ENCODE measurements at places on chromosomes 6 and 20.
A peak's percentile ranks its signal among the peaks of the same experiment; 100 is the strongest.

- DNase-seq, result no peak
Measured at GRCh38 chr20:39822667-39823066, 860.5 kb downstream of the DHX35 start.

DNA sequence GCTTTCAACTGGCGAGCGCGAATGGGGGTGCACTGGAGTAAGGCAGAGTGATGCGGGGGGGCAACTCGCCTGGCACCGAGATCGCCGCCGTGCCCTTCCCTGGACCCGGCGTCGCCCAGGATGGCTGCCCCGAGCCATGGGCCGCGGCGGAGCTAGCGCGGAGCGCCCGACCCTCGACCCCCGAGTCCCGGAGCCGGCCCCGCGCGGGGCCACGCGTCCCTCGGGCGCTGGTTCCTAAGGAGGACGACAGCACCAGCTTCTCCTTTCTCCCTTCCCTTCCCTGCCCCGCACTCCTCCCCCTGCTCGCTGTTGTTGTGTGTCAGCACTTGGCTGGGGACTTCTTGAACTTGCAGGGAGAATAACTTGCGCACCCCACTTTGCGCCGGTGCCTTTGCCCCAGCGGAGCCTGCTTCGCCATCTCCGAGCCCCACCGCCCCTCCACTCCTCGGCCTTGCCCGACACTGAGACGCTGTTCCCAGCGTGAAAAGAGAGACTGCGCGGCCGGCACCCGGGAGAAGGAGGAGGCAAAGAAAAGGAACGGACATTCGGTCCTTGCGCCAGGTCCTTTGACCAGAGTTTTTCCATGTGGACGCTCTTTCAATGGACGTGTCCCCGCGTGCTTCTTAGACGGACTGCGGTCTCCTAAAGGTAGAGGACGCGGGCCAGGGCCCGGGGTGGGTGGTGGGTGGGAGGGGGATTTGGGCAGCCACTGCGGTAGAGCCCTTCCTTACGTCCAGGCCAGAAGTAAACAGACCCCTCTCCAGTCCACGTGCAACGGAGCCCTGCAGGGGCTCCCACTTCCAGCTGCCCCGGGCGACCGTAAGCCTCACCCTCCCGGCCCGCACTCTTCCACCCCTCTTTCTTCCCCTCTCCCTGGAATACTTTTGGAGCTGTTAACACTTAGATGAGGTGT lies 998 bp downstream of the BMP2 start:
- no peak for DNase-seq

GRCh38 chr20:62339647-62340062 lies 27.5 kb downstream of the LAMA5 start:
- no peak for DNase-seq

GRCh38 chr20:47125758-47126591 lies 230.5 kb downstream of the ZMYND8 start:
- no peak for DNase-seq

- peak; percentile 55 for DNase-seq
Measured at GRCh38 chr6:1554476-1555310, 55.0 kb upstream of the FOXC1 start.

GRCh38 chr6:18070486-18070885 lies 52.0 kb downstream of the NHLRC1 start:
- no peak for DNase-seq

DNA sequence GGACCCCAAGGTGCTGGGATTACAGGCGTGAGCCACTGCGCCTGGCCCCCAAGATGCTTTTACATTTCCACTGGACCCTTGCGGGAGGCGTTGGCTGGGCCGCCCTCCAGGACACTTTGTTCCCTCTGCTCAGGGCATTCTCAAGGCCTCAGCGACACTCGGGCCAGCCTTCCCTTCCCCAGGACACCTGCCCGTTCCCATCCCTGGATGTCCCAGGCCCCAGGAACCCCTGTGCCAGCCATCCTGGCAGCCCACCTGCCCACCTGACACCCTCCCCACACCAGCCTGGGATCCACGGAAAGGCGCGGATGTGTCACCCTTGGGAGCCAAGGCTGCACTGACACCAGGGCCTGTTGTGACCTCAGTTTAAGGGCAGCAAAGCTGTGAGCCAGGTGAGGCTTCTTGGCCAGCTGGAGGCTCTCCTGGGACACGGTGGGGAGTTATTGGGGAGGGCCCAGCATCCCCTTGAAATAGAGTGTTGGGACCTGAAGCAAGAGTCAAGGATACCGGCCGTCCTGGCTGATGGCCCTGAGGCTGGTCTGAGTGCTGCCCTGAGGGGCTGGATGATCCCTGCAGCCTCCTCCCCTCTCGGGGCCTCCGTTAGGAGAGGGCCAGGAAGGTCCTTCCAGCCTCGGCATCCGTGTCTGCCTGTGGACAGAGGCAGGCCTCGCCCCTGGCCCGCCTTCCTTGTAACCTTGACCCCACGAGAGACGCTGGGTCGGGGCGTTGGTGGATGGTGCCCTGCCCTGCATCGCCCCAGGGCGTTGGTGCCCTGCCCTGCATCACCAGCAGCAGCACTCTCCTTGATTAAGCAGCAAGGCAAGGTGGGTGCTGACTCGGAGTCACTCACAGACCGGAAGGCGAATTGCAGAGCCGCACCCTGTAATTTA lies 84.2 kb upstream of the BHLHE23 start:
- no peak for DNase-seq

GRCh38 chr6:1629316-1629715 lies 19.6 kb downstream of the FOXC1 start:
- no peak for DNase-seq

GRCh38 chr6:85684133-85684808 lies 41.6 kb upstream of the SYNCRIP start:
- no peak for DNase-seq

DNA sequence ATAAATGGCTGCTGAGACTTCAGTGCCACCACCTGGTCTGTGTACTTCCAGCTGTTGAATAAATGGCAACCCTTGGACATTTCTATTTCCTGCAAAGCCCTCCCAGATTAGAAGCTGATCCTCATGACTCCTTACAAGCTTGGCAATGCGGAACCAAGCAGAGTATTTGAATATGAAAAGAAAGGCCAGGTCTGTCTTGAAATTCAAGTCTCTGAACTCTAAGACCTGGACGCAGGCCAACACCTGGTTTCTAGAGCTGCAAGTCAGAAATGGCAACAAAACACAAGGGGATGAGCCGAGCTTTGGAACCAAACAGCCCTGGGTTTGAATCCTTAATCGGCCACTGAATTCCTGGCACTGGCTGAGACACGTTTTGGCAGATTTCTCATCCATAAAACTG lies 353.4 kb downstream of the PTPRT start:
- peak; percentile 2 for DNase-seq

DNA sequence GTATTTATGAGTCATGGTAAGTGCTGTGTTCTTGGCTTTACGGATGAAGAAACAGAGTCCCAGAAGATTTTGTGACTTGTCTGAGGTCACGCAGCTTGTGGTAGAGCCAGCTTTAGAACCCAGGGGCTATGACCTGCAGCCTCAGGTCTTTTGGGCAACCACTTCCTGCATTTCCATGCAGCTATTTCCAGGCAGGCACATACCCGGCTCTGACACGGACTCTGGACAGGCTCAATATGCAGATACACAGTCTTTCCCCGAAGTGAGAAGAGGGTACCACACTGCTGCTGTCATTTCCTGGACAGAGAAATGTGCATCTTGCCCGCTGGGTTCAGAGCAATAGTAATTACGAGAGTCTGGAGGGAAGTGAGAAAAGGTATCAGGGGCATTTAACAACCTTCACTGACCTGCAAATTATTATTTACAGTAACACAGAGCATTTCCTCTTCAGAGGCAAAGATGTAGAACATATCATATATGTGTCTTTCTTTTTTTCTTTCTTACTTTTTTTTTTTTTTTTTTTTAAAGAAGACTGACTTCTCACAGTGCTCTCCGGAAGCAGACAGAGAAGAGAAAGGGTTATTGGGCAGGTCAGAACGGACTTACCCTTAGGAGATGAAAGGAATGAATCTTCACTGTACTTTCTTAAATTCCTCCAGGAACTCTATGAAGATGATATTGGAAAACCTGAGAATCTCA lies 185.1 kb downstream of the CLIC5 start:
- DNase-seq, result no peak

DNA sequence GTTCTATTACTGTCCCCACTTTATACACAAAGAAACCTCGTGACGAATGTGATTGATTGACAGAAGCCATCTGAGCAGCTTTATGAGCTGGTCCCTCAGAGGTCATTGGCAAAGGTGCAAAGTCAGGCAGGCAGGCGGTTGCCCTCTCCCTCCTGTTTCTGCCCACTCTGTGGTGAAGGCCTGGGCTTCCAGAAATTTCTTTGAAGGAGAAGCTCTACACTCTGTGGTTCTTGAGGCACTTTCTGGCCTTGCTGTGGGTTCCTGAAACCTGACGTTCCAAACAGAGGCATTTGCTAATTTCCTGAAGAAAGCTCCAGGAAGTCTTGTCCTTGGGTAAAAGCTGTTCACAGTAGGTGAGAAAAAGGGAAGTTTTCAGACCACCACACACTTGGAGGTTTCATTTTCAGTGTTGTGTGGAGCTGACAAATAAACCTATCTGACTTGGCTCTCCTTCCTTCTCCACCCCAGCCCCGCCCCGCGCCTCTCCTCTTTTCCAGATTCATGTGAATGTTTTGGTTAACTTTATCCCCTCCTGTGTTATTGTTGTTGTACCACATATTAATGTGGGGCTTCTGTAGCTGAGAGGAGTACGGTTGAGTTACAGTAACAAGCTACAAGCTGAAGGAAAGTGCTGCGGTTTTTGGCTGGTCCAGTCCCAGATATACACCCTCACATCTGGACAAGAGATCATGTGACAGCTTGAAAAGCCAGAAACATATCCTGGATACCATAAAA lies 274.1 kb downstream of the CLIC5 start:
- DNase-seq, result peak; percentile 3

DNA sequence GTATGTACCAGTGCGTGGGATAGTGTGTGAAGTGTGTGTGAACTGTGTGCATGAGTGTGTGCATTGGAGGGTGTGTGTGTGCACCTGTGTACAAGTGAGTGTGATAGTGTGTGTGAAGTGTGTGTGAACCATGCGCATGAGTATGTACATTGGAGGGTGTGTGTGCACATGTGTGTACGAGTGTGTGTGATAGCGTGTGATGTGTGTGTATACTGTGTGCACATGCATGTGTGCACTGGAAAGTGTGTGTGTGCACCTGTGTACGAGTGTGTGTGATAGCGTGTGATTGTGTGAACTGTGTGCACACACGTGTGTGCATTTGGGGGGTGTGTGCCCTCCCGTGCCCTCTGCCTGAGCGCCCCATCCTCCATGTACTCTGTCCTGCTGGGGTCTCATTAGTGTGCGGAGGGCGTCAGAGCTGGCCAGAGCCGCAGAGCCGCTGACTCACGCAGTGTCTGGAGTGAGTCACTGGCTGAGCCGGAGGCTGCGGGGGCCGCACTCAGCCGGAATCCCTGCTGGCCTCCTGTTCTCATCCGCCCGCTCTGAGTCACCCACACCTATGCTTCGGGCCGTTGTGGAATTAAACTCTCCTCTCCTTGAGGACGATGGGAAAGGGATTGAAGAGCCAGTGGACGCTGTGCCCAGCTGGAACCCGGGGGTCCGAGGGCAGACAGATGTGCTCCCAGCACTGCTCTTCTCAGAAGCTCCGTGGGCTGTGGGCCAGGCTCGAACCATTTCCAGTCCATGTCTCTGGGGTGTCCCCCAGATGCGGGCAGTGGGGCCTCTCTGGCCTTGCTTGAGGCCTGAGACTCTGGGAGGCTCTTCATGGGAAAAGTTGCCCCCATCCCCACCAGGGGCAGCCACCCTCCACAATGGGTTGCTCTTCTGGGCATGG lies 27.3 kb upstream of the STX16 start:
- DNase-seq, result no peak

- DNase-seq, result peak; percentile 97
Measured at GRCh38 chr6:136643850-136644596, 93.8 kb upstream of the MAP7 start.

DNA sequence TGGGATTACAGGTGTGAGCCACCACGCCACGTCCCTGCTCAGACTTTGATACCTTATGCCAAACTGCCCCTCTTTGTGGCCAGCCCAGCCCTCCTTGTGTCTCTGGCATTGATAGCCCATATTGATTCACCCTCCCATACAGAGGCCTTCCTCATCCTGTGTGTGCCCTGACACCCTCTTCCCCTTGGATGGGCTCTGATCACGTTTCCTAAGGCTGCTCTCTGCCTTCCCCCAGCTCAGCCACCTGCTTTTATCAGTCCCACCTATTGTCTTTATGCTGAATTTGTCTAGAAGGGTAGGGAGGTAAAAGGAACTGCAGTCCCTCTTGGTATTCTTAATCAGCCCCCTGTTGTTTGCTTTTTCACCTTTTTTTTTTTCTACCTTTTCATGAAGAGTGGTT lies 95.9 kb downstream of the CDKAL1 start:
- DNase-seq, result no peak

DNA sequence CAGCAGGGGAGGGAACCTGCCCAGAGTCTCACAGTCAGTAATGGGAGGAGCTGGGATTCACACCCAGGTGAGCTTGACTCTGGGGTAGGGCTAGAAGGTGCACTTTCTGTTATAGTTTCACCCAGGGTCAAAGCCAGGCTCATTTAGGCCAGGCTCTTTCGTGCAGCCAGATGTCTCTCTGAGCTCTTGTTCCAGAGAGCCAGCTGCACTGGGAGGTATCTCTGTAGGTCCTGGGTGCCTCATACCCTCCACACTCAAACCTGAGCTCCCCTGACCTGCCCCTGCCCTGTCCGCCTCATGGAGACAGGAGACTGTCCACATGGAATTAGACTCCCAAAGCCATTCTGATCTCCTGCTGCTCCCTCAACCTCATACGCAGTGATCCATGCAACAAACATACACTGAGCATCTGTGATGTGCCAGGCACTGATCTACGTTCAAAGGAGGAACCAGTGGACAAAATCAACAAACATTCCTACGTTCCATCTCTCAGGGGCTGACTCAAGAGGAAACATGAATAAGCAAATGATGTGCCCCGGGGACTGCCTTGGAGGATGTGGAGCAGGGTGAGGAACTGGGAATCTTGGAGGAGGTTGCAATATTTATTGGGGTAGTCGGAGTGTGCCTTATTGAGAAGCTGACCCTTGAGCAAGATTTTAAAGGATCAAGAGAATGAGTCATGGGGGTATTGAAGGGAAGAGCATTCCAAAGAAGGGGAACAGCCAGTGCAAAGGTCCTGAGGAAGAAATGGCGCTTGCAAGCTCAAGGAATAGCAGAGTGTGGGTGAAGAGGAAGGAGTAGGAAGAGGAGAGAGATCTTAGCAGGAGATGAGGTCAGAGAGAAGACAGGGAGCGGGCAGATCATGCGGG lies 71.3 kb upstream of the TOX2 start:
- no peak for DNase-seq

DNA sequence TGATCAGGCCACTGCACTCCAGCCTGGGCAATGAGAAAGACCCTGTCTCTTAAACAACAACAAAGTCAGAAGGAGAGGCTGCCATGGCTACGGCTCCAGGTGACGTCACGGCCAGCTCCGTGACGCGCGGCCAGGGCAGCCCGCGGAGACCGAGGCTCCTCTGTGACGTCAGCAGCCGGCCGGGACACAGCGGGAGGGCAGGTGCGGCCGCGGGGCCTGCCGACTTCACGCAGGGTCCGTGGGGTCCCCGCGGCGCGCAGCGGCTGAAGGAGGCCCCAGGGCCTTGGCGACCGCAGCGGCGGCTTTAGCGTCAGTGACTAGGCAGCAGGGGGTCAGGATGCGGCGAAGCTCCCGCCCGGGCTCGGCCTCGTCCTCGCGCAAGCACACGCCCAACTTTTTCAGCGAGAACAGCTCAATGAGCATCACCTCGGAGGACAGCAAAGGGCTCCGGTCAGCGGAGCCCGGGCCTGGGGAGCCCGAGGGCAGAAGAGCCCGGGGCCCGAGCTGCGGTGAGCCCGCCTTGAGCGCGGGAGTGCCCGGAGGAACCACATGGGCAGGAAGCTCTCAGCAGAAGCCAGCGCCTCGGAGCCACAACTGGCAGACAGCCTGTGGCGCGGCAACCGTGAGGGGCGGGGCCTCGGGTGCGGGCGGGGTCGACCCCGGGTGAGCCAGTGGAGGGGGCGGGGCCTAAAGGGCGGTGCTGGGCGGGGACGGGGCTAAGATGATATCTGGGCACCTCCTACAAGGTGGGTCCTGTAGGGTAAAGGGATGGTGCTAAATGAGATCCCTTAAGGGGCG lies at the start of gene SPAG4:
TSS of gene SPAG4 (plus strand) at position 163 of the 798 bp plus-strand sequence. CDS start at position 338, 175 bp downstream.
- peak; percentile 31 for DNase-seq

All from cerebellar cortex (tissue), 1 donor.